ENCODE measurements at places on chromosomes 16 and 17.
A peak's percentile ranks its signal among the peaks of the same experiment; 100 is the strongest.

GRCh38 chr17:282000-282911 lies 70.4 kb downstream of the RPH3AL start:
- no peak for ATAC-seq

DNA sequence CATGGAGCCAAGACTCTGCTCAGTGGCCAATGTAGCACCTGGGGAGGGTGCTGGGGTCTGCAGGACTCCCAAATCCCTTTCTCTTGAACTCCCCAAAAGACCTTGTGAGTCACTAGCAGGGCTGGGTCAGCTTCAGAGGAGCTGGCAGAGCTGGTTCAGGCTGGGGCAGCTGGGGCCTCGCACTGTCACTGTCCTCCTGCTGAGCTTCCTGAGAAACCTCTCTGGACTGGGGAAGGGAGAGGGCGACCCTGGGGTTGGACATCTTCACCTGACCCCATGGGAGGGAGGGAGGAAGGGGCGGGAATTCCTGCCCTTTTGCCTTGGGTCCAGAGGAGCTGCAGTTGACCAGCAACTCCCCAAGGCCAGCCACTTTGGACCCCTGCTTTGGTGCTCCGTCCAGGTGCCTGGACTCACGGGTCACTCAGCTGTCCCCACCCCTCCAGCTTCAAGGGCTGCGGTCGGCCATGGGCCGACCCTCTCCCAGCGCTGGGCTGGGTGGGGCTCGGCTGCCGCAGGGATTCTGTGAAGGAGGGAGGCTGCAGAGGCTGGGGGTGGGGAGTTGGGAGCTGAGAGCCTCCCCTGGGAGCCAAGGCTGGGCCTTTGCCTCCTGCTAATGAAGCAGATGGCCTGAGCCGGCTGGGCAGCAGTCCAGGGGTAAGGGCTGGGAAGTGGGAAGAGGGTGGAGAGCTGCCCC lies 9.2 kb downstream of the FMNL1 start:
- no peak for ATAC-seq

DNA sequence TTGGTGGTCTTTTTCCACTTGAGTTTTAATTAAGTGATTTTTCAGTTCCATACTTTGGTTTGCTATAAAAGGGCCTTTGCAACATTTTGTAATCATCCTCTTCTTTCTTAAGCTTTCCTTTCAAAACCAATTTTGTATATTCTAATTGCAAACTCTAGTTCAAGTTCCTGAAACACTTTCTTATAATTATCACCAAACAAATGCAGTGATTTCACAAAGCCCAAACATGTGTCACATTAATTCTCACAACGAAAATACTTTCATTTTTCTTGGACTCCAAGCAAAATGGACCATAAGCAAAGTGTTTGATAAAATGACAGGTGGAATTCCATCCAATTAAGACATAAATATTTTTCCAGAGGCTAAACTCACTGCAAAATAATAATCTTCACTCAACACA lies 188.2 kb upstream of the IRX5 start:
- ATAC-seq, result no peak

DNA sequence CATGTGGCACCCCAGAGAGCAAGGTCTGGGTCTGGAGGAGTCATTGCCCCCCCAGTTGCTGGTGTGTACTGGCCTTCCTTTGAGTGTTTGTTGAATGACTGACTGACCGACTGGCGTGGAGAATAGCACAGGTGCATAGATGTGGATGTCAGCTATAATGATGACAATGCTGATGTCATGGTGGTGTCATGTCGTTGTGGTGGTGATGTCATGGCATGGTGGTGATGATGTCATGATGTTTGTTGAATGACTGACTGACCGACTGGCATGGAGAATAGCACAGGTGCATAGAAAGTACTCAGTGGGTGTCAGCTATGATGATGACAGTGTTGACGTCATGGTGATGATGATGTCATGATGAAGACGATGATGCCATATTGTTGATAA lies 22.1 kb downstream of the TMEM114 start:
- ATAC-seq, result no peak

DNA sequence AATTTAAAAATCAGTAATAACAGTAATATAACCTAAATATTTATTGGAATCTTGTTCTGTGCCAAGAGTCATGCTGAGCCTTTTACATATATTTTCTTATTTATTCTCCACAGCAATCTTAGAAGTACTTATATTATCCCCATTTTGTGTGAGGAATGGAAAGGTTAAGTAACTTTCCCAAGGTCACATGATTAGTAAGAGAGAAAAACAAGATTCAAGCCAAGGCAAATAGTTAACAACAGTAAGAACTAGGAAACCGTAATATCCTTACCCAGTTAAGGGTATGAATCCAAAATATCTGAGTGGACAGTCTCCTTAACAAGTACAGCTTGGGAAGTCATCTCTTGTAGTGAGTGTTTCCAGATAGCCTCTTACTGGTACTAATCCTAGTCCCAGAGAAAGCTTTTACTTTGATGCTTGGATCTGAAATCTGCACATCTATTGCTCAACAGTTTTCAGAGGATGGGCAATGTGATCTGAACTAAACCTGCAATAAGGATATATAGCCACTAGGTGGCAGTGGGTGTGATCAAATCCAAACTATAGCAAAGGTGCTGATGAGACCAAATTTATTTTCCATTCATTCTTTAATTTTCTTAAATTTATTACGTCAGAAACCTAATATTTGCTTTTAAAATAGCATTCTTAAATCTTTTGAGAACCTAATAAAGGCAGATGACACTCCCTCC lies 23.3 kb downstream of the SHISA6 start:
- ATAC-seq, result no peak

DNA sequence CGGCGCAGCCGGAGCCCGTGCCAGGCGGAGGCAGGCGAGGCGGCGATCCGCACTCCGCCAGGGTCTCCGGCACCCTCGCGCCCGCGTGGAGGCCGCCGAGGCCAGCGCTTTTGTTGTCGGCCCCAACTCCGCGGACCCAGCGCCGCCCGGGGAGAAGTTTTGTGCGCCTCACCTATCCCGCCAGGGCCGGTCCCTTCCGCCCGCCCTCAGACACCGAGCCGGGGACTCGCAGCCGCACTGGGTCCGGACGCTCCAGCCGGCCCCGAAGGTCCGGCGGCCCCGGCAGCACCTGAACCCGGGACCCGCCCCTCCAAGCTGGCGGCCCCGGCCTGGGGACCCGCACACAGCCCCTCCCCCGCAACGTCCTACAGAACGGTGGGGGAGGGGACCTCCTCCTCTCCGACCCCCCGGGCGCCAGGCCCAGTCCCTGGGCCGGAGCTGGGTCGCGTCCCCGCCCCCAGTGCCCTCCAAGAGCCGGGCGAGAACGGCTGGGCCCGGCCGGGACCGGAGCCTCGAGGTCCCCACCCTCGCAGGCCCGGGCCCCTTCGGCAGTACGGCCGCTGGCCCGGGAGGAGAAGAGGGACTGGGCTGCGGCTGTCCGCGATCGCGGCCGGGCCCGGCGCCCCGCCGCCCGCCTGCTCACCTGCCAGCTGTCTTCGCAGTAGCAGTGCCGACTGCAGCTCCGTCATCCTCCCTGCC lies 698 bp downstream of the UBE2G1 start:
- ATAC-seq, result peak; percentile 4

DNA sequence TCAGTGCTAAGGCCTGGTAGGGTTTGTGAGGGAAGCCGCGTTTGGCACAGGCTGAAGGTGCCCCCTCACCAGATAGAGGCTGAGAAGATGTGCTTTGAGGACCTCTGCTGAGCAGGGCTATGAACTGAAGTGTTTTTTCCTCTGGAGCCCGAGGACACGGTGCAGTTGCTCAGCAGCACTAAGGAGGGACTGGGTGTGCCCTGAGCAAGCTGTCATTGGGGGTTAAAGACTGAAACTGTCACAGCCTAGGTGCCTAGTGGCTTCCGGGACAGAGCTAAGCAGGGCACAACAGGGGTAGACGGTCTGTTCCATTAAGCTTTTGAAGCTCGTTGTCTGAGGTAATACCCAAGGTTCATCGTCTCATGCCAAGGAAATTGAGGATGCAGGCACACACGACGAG lies 24.8 kb upstream of the ASGR2 start:
- no peak for ATAC-seq

GRCh38 chr17:19306160-19307111 lies 56.1 kb downstream of the B9D1 start:
- peak; percentile 26 for ATAC-seq

DNA sequence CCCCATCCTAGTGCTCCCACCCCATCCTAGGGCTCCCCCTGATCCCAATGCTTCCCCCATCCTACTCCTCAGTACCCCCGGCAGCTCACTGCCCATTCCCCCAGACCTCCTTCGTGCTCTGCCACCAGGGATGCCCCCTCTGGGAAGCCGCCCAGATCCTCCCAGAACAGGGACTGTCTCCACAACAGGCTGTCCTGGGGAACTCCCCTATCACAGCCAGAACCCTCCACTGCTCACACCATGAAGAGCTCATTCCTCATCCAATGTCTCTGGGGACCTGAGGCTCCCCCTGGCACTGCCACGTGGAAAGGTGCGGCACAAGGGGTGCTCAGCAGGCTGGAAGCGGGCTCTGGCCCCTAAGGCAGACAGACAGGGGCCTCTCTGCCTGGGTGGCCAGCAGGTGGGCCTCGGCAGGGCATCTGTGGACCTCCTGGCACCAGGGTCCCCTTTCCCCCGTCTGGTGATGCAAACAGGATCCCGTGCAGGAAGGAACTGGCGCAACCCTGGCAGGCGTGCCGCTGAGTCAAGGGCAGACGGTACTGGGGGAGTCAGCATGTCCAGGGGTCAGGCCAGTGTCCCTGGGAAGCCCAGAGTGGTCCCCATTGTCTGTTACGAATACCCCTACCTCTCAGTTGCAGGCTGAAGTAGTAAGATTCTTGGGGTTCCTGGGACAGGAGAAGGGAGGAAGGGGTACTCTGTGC lies 14.8 kb upstream of the PVALEF start:
- peak; percentile 37 for ATAC-seq

GRCh38 chr16:85514598-85515318 lies 98.4 kb upstream of the GSE1 start:
- peak; percentile 75 for ATAC-seq

- ATAC-seq, result no peak
Measured at GRCh38 chr17:343211-343610, 9.4 kb downstream of the RPH3AL start.

- no peak for ATAC-seq
Measured at GRCh38 chr16:47320546-47321310, 140.1 kb downstream of the ITFG1 start.

- ATAC-seq, result peak; percentile 46
Measured at GRCh38 chr16:54326266-54326662, 39.7 kb upstream of the IRX3 start.

DNA sequence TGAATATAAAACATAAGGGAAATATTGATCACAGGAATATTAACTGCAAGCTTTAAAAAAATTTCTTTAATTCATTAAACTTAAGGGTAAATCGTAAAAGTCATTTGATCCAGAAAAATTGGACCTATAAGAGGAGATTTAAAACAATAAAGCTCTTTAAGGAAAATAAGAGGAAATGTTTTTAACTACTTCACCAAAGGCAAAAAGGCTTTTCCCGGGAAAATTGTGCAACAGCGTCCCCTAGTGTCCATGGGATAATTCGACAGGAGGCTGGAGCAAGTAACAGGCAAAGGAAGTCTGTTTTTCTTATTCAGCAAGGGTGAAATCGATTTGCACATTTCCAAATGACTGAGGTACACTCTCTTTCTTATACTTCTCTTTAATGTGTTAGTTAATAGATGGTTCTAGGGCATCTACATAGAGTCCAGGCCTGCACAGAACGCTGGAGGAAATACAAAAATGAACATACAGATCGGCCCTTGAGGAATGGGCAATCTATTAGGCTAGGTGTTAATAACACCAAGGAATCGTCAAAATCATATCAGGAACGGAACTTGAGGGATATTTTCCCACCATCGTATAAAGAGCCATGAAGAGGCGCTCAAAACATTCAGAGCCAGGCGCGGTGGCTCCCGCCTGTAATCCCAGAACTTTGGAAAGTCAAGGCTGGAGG lies 61.4 kb downstream of the ZNF18 start:
- no peak for ATAC-seq

- no peak for ATAC-seq
Measured at GRCh38 chr17:297758-298157, 54.8 kb downstream of the RPH3AL start.

DNA sequence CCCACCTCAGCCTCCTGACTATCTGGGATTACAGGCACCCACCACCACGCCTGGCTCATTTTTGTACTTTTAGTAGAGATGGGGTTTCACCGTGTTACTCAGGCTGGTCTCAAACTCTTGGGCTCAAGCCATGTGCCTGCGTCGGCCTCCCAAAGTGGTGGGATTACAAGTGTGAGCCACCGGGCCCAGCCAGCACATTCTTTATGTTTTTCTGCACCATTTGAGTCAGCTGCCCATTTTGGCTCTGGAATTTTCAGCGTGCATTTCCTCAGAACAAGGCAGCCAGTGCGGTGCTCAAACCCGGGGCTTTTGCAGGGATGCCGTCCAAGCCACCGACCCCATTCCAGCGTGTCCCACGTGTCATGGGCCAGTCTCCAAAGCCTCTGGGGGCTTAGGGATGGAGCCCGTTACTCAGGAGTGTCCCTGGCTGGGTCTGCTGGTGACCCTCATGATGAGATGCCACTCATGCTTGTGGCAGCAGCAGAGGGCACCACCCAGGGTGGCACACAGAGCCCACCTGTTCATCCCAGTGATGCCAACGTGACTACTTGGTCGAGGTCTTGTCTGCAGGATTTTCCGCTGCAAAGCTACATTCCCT lies 3.7 kb upstream of the RAB40C start:
- ATAC-seq, result no peak

GRCh38 chr17:61480414-61480807 lies 28.2 kb downstream of the TBX4 start:
- ATAC-seq, result no peak

- no peak for ATAC-seq
Measured at GRCh38 chr17:27990100-27990499, 52.4 kb upstream of the NLK start.

DNA sequence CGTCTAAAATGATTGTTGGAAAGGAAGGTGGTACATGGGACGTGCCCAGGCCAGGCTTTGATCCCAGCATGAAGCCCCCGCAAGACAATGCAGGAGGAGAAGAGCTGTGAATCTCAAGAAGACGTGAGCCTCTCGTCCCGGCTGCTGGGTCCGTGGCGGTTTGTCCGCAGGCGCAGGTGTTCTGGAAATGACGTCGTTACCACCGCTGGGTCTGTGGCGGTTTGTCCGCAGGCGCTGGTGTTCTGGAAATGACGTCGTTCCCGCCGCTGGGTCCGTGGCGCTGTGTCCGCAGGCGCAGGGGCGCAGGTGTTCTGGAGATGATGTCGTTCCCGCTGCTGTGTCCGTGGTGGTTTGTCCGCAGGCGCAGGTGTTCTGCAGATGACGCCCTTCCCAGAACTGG lies 14.1 kb downstream of the SPG7 start:
- ATAC-seq, result no peak

GRCh38 chr17:4492721-4493561 lies 5.7 kb upstream of the SPNS2 start:
- no peak for ATAC-seq

DNA sequence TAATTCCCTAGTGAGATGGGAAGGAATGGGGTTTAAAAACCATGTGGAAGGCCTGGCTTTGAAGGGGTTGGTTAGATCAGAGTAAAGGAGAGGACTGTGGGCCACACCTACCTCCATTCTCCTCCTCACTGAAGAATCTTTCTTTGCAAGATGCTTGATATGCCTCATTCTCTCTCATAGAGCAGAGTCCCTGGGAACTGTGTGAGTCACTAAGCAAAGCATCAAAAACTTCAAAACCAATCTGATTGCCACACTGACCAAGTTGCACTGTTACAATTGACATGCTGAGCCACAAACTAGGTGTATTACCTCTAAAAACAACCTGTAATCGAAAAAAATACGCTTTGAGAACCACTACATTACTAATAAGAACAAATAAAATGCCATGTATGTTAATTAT lies 2.0 kb downstream of the TUBD1 start:
- ATAC-seq, result no peak

Measured in gastroesophageal sphincter (tissue), 4 donors.